ENCODE measurements at places on chromosomes 12 and 14.

- DNase-seq: no peak
These were observed 70.7 kb downstream of the TAOK3 start for GRCh38 chr12:118302053-118302452.

DNA sequence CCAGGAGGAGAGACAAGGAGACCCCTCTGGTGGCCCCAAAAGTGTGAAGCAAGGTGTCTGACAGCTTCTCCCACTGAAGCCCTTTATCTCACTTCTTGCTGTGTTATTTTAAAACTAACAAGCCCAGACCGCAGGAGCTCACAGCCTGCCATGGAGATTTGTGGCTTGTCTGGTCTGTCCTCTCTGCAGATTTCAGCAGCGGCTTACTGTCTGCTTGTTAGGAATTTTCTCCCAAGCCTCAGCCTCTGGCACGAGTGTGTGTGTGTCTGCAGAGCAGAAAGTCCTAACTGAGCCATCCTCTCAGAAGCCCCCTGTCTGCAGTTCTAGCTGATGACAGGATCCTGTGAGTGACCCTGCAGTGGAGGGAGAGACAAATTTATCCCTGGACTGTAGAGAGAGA is 87.9 kb upstream of the HSPB8 start:
- no peak for DNase-seq

- no peak for DNase-seq
These were observed 95.4 kb downstream of the KLHL28 start for GRCh38 chr14:44866322-44866721.

DNA sequence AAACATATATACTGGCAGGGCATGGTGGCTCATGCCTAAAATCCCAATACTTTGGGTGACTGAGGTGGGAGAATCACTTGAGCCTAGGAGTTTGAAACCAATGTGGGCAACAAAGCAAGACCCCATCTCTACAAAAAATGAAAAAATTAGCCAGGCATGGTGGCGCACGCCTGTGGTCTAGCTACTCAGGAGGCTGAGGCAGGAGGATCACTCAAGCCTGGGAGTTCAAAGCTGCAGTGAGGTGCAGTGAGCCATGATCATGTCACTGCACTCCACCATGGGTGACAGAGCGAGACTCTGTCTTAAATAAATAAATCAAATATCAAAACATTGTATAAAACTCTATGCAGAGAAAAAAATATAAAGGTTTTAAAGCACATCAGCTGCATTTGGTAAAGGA is 5.2 kb downstream of the FMNL3 start:
- DNase-seq: no peak

DNA sequence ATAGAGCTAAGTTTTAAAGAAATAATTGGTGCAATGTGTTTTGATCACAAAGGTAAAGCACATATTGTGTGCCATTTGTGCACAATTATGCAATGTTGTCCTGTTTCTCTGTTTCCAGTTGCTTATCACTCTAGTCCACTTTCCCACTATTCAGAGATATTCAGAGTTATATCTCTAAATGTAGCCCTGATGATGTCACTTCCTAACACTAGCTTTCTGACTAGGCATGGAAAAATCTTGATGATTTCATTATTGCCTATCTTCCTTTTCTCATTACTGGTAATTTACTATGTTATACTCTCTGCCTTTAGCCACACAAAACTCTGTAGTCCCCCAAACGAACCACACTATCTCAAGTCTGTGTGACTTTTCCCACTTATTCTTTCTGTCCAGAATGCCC is 221.2 kb downstream of the TRHDE start:
- DNase-seq: no peak

- DNase-seq: peak; percentile 69
These were observed at the start of gene LTBR for GRCh38 chr12:6383572-6384498. TSS of gene LTBR (plus strand) at chr12:6384162. CDS start at chr12:6384359, 197 bp downstream.

DNA sequence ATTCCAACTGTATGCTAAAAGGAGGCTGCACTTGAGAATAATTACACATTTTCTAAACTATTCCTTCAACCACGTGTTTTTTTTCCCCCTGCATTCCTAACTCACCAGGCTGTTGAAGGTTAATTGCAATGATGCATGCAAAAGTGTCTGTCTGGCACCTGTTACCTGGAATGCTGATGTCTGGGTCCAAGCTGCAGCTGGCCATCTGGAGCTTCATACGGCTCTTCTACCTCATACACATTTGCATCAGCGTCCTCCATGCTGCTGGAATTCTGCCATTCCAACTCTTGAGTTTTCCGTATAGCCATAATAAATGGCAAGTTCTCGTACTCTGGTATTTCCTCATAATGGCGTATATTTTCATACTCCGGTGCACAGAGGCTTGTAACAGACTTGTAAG is 8.6 kb downstream of the FGD6 start:
- no peak for DNase-seq

DNA sequence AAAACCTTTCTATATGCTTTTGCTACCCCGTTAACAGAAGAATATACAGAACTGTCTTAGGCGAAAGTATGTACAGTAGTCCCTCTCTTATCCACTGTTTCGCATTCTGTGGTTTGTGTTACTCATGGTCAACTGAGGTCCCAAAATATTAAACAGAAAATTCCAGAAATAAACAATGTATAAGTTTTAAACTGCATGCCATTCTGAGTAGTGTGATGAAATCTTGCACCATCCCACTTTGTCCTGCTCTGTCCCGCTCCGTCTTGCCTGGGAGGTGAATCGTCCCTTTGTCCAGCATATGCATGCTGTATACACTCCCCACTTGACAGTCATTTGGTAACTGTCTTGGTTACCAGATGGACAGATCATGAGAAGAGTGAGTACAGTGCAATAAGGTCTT is 70.1 kb upstream of the STRN3 start:
- no peak for DNase-seq

DNA sequence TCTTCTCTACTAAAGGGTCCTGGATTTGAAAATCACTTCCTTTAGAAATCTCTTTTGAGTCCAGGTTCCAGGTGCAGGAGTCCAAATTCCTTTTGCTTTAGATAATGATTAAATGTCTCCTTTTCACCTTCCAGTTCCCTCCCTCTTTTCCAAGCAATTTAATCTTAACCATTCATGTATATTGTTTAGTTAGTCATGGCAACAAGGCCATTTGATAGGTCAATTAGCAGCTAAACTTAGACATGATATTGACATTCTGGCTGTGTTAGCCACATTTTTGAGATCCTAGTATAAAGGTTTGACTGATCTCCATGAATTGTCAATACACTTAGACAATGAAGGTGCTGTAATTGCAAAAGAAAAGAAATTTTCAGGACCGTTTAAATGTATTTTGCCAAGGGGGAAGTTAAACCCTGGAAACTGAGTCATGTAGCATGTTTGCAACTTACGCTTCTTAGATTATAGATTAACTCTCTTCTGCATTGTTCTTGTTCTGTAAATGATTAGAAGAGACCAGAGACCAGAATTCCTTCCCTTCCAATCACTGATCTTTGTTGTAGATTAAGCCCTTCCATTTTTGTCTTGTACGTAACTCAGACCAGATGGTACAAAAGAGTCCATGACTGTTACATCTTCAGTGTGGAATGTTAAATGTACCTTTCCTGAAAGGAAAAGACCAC is 12.4 kb upstream of the C12orf75 start:
- DNase-seq: no peak

DNA sequence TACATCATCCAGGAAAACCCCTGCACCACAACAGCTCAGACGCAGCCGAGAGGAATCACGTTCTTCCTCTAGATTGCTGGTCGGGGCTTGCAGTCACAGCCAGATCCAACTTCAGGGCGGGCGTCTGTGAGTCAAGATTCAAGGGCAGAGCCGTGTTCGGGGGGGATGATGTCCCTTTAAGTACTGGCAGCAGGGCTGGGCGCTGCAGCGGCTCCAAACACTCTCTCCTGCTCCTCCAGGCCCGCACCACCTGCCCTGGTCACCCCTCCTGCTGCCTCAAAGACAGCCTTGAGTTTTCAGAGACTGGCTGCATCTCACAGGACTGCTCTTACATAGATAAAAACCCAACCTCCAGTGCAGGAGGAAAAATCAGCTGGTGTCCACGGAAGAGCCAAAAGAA is 68.3 kb downstream of the KDM2B start:
- DNase-seq: no peak

DNA sequence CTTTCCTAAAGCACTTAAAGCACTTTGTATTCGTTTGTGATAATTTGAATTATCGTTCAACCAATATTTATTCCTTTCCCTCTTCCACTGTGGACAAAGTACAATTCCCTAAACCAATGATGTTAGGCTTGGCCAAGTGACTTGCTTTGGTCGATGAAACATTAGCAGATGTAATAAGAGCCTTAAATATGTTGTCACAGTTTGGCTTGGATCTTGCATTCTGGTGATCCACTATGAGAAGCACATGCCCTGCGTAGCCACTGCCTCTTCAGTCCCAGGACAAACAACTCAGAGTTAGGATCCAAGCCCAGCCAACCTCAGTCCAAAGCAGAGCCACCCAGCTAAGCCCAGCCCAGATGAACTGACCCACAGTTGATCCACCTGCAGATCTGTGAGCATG is 8.4 kb upstream of the C12orf75 start:
- DNase-seq: no peak

GRCh38 chr14:106625186-106625585 is 1098.8 kb downstream of the TMEM121 start:
- no peak for DNase-seq

DNA sequence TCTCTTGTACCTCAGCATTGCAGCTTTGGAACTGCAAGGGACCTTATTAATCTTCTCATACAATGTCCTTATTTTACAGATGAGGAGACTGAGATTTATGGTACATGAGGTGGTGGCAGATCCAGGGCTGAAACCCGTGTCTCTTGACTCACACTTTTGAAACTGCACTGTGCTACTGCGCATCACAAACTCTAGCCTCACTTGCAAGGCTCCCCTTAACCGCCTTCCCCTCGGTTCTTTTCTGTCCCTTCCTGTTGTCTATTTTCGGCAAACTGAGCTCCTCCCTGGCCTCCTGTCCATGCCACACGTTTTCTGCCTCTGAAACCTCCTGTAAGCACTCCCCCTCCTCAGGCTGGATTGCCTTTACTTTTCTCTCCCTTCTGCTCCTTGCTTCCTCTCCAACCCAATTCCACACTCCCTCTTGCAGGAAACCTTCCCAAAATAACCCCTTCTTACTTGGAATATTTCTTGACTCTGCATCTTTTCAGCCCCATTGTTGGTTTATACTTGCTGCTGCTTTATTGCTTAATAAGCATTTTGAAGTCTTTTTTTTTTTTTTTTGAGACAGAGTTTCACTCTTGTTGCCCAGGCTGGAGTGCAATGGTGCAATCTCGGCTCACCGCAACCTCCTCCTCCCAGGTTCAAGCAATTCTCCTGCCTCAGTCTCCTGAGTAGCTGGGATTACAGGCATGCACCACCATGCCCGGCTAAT is 72.4 kb upstream of the CISTR start:
- no peak for DNase-seq

DNA sequence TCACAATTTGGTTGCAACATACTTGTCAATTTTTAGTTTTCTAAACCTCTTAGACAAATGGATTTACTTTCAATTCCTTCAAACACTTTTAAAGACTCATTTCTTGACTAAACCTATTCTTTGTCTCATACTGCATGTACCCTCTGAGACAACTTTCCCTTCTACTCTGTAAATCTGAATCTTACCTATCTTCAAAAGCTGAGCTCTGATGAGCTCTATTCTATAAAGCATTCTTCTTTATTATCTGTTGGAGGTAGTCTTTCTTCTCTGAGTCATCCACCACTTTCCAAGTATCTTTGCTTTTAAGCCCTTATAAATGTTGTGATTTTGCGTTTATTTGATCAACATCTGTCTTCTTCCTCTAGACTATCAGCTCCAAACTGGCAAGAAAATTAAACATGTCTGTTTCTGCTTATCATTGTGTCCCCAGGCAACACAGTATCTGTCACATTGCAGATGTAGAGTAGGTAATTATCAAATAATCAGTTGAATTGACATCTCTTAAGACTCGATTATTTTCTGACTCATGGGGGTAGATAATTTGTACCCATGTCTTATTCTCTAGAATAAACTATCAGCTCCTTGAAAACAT is 265.6 kb upstream of the FAR2 start:
- DNase-seq: no peak

DNA sequence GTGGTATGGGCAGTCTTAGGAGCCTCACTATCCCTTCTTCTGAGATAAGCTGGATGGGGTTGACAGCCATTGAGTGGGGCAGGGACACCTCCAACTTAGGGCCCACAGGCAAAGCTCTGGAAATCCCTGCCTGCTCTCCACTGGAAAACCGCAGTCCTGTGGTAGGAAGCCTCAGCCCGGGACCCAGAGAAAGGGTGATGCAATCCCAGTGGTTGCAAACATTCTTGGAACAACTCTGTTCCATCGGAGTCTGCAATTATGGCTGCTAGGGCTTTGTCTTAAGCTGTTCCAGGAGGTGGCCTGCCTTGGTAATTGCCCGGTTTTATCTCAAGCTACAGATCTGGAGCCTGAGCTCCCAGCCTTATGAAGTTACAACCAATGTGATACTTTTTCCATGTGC is 133.4 kb downstream of the DICER1 start:
- no peak for DNase-seq

GRCh38 chr14:68607081-68607866 is 185.6 kb downstream of the ZFP36L1 start:
- no peak for DNase-seq

DNA sequence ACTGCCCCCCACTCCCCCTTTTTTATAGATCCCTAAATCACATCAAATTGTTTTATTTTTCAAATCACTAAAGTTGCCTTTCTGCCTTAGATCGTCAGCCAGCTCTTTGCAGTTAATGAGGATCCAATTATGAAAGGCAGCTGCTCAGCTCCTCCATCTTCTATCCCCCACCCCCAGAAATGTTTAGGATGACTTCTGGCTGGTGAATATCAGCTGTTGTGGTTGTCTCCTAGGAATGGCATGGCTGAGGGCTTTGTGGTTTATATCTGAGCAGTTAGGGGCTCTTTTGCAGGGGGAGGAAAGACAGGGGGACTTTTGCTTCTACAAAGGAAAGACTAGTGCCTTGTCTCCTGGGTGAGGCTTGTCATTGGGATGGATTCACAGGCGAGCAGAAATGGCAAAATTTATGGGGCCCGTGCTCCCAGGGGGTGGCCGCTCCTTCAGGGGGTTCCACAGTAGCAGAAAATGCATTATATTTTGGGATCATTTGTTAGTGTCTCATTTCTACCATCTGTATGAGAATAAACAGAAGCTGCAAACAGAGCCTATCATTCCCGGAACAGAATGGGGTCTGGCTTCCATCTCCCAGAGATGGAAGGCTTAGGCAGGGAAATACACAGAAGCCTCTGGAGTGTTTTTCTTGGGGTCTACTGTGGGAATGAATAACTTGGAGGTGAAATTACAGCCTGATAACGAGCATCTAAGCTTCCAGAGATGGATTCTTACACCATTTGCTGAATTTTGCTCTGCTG is 6.5 kb downstream of the JDP2 start:
- no peak for DNase-seq

All from globus pallidus (tissue), 1 donor.